Activated naive CD4-positive, alpha-beta T cell treated with anti-CD3 and anti-CD28 coated beads for 36 hours (primary cell): ENCODE measurements at places on chromosomes 16 and 17. TPM values are rescaled to one million over a fixed set of nuclear protein-coding genes. Genes with fewer than 3 reads are reported as not detected.

Gene KCNG4
- total RNA-seq, result not detected

DNA sequence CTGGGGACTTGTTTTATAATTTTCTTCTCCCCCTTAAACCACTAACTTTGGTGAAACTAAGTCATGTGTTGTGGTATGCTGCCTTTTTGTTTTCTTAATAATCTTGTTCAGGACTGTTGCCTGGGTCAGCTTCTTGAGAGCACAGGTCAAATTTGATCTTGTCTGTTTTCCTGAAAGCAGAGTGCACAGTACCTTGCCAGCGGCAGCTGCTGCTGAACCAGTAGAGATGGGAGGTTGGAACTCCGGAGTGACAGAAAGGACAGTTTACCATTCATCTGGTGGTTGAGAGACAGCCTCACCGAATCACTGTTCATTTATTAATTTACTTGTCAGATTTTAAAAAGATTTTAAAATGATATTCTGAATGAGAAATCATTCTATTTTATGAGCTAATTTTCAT, 125.0 kb downstream of the PHKB start:
- H3K27me3 ChIP-seq, result no peaks in the 10 kb centered on the region
- H3K36me3 ChIP-seq, result peaks cover 16% of the 10 kb centered on the region
- H3K4me3 ChIP-seq, result no peak overlapping the region
- no peak for DNase-seq

DNA sequence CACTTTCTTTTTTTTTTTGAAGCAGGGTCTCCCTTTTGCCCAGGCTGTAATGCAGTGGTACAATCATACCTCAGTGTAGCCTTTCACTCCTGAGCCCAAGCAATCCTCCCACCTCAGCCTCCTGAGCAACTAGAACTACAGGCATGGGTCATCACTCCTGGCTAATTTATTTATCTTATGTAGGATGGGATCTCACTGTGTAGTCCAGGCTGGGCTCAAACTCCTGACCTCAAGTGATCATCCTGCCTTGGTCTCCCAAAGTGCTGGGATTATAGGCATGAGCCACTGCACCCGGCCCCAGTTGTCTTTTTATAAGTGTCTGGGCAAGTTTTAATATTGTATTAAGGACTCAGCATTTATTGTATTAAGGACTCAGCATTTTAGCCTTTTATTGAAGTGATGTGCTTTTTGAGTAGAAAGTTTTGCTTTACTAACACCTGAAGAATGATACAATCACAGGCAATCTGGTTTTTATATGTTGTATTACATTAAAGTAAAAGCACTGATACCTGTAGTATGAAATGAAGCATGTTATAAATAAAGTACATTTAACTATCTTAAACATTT, 22.9 kb downstream of the VMP1 start:
- no peak overlapping the region for H3K4me3 ChIP-seq
- peak overlapping the region; percentile 53 for H3K27ac ChIP-seq
- H3K27me3 ChIP-seq, result no peaks in the 10 kb centered on the region

- H3K27me3 ChIP-seq, result no peaks in the 10 kb centered on the region
- H3K36me3 ChIP-seq, result peaks cover 16% of the 10 kb centered on the region
- H3K4me1 ChIP-seq, result peaks cover 84% of the 10 kb centered on the region
- H3K27ac ChIP-seq, result peak overlapping the region; percentile 100
These were observed 36.7 kb downstream of the SMG6 start for GRCh38 chr17:2266865-2267228.

DNA sequence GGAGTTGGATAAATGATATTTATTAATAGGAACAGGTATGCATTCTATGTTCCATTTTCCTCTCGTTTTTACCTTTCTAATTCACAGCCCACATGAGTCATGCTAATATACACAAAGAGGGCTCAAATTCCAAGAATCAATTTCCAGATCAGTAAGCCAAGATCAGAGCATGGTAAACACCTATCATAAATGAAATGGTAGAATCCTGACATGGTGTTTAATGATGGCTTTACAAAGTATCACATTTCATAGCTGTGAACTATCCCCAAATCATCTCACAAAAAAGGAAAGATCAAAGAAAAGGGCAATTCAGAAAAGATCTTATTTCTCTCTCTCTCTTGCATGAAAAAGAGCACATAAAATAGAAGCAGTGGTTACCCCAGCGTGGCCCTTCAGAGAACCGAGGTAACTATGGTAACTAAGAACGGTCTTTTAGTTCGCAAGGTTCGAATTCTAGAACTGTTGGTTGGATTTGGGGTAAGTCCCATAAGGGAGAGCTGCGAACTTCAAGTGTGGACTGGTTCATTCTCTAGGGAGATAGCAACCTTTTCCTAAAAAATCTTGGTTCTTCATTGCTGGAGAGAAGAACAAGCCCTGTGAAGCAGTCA, 73.0 kb downstream of the MARCHF10 start:
- peaks cover 9% of the 10 kb centered on the region for H3K27me3 ChIP-seq
- no peaks in the 10 kb centered on the region for H3K36me3 ChIP-seq
- peaks cover 12% of the 10 kb centered on the region for H3K4me1 ChIP-seq
- no peak for DNase-seq

DNA sequence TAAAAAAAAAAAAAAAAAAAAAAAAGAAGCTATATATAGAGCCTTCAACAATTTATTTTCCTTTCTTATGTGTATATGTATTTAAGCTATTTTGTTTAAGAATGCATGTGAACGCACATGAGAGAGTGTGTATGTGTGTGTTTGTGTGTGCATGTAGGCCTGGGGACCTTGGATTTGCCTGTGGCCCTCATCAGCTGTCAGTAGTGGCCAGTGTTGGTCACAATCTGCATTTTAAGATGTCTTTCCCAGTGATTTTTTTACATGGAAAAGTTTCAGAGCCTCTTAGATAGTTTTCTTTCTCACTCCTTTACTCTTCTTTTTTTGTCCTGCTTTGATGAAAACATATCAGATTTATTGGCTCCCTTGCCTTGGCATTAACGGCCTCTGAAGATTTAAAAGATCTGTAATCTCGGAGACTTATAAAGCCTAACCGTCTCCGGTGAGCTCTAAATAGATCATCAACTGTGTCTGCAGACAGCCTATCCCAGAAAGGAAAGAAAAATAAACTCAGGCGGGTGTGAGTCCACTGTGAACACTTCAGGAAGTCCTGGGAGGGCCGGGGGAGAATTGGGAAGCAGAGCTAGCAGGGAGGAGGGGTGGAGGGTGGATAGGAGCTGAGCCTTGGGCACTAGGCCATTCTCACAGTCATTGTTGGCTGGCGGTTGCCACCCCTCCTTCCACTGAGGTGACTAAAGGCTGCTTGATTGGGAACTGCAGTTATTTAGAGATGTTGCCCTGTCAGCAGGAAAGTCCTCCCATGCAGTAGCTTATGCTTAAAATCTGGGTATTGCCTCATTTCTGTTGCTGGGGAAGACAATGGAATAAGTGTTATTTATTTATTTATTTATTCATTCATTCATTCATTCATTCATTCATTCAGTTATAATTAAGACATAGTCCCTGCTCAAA, 86.8 kb downstream of the WWP2 start:
- H3K27ac ChIP-seq, result no peak overlapping the region
- H3K4me3 ChIP-seq, result no peak overlapping the region
- peaks cover 4% of the 10 kb centered on the region for H3K36me3 ChIP-seq
- no peak for DNase-seq
- no peaks in the 10 kb centered on the region for H3K27me3 ChIP-seq
- H3K4me1 ChIP-seq, result no peaks in the 10 kb centered on the region

DNA sequence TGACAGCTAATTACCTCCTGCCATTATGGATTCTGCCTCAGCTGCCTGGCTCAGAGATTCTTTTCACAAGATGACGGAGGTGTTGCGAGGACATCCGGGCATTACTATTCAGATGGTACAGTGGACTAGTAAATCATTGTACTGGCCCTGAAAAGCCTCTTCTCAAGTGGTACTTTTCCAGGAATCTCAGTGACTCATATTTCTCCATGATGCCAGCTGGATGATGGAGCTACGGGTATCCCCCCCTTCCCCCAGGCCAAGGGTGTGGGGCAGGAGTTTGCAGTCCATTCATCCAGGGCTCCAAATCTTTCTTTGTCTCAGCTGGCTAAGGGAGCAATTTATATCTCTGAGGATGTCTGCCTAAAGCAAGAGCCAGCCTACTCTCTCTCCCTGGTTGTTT, 107.7 kb upstream of the GPR139 start:
- no peaks in the 10 kb centered on the region for H3K4me1 ChIP-seq
- no peaks in the 10 kb centered on the region for H3K27me3 ChIP-seq
- no peak overlapping the region for H3K27ac ChIP-seq
- H3K36me3 ChIP-seq, result no peaks in the 10 kb centered on the region
- no peak overlapping the region for H3K4me3 ChIP-seq
